Bone marrow (tissue), 2 donors: ENCODE measurements at places on chromosomes 1 and 21.
A peak's percentile ranks its signal among the peaks of the same experiment; 100 is the strongest.

GRCh38 chr1:89545264-89546038, 20.8 kb downstream of the LRRC8B start:
- no peak for DNase-seq

DNA sequence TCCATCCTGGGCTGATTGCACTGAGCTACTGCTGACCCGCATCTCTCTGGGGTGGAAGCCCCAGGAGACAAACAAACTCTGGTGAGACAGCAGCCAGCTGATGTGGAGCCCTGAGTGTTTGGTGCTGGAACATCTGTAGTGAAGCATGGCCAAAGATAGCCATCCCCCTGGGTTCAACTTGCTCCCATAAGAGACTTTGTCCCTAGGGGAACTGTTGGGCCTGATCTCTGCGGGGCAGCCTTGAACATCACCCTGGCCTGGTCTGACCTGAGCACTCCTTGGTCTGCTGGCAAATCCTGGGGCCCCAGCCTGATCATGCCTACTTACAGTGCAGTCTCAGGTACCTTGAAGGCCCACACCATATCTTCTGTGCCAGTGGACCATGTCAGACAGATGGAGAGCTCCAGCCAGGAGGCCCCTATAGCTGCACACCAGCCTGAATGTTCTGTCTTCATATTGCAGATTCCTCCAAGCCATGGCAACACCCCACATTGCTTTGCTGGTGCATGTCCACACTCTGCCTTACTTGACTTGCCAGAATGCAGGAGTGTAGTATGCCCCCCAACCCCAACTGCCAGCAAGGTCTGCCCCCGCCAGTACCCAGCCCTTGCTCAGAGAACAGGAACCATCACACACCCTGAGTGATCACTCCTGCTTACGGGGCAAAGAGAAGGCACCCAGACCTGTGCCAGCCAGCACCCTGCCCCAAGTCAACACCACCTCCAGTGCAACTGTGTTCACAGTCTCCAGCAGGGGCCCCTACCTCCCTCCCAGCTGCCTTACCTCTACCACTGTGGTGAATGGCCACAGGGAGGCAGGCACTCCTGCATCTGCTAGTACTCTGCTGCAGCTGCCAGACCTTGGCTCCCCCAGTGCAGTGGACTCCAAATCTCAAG, 690.5 kb upstream of the NR5A2 start:
- DNase-seq = no peak

GRCh38 chr1:159121526-159121925, 45.0 kb upstream of the AIM2 start:
- no peak for DNase-seq

DNA sequence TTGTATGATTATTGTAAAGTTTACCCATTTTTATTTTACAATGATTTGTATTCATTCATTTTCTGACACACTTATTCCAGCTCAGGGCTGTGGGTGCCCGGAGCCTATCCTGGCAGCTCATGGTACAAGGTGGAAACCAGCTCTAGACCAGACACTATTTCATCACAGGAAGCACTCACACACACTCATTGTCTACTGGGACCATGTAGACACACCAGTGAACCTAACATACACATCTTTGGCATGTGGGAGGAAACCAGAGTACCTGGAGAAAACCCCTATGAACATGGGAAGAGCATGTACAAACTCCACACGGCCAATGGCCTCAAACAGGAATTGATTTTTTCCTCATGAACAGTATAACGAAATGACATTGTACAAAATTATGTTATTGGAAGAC, 2.4 kb downstream of the DTL start:
- no peak for DNase-seq

GRCh38 chr1:39745016-39745670, 6.5 kb downstream of the PPIE start:
- DNase-seq = no peak

DNA sequence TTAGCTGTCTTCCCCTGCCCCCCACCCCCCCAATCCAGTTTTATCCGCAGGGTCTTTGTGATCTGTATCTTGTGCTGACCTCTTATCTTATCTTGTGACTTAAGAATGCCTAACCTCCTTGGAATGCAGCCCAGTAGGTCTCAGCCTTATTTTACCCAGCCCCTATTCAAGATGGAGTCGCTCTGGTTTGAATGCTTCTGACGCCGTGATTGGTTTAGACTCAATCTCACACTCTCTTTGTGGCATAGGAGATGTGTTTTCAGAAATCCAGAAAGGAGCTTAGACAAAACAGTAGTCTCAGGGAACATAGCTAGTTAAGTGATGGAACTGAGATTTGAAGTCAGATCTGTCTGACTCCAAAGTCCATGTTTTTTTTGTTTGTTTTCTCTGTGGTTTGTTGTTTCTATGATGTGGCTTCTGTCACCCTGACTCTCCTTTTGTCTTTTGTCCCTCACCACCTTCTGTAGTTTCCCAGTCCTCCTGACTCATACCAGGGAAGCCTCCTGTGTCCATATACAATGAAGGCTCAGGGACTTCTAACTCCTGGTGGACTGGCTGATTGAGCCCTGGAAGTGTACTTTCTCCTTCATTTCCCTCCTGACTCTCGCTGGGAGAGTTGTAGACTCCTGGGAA, 18.1 kb upstream of the USP24 start:
- no peak for DNase-seq

DNA sequence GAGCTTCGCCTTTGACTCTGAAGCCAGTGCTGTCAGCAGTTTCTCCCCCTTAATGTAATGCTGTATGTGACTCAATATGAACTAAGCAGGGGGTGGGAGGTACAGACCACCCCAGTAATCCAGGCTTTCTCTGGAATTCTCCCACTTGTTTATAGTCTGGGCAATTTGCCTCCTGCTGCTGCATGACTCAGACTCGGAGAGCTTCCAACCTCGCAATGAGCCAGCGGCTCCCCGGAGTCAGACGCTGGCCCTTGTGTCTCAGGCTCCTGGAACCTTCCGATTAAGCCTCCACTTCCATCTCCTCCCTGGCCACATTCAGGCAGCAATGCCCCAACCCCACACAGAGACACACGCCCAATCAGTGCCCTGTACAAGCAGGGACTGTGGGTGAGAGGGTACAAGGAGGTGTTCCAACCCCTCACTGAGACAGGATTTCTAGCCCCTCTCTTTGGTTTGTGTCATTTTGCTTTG, 471.7 kb upstream of the VAMP3 start:
- no peak for DNase-seq

GRCh38 chr1:200223207-200223606, 186.6 kb downstream of the ZNF281 start:
- DNase-seq = no peak

DNA sequence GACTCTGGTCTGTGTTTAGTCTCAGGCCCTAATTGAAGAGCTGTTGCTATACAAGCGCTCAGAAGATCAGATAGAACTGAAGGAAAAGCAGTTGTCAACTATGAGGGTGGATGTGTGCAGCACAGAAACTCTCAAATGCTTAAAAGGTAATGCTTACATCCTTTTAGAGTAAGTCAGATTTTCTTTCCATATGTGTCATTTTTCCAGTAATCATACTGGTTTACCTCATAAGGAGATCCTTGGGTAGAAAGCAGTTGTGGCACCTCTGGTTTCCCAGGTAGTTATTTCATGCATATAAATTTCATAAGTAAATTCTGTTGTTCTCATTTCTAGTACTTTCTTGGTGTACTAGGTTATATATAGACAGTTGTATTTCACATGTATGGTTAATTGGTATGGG, 43.0 kb upstream of the TARS2 start:
- no peak for DNase-seq

DNA sequence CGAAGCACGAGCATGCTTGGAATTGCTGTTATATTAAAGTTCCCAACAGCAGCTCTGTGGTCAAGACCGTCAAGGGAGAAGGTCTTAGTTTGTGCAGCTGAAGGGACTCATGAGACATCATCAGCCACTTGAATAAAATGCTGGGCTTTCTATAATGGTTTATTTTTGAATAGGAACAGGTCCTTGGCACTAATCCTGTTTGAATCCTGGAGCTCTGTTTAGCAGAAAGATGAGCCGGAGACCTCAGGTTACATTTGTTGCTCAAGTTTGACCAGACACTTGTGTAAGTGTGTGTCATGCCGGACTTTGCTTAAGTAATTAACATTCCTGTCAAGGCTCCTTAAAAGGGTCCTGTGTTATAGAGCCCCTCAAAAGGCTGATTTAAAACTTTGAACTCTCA, 186.5 kb downstream of the ROR1 start:
- DNase-seq = no peak

DNA sequence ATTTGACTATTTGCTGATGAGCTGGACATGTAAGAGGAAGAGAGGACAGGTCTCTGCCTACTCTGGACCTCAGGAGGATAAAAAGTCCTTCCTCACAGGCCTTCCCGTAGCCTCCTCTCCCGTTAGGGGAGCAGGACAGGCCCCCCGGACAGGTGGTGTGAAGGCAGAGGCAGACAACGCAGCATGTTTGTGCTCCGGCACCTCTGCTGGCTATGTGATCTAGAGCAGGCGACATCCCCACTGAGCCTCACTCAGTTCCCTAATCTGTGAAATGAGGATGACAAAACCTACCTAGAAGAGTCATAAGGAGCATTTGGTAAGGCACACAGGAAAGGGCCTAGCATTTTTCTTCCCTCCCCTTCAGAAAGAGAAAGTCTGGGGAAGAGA, 34.8 kb downstream of the KIAA1614 start:
- DNase-seq = no peak

DNA sequence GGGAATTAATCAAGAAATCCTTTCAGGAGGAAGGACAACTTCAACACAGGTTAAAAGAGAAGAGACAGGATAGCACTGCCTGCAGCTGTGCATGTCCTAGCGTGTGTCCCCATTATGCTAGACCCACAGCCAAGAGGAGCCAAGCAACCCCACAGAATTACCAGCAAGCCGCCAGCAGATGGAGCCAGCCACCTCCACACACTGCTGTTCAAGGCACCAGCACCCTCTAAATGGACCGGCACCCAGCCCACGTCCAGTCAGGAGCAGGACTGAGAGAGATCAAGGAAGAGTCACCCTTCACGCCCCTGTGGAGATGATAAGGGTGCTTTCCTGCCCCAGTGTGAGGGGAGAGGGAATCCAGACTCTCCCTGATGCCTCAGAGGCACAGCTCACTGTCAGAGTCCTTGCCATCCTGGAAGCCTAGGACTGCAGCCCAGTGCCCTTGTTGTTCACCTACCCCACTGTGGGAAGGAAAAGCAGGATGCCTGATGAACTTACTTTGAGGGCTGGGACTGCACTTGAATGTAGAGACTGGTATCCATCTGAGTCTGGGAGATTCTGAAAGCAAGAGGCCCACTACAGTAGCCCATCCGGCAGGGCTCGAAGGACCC, 37.1 kb upstream of the CTTNBP2NL start:
- no peak for DNase-seq

GRCh38 chr1:100795646-100795985, 76.1 kb downstream of the VCAM1 start:
- no peak for DNase-seq

DNA sequence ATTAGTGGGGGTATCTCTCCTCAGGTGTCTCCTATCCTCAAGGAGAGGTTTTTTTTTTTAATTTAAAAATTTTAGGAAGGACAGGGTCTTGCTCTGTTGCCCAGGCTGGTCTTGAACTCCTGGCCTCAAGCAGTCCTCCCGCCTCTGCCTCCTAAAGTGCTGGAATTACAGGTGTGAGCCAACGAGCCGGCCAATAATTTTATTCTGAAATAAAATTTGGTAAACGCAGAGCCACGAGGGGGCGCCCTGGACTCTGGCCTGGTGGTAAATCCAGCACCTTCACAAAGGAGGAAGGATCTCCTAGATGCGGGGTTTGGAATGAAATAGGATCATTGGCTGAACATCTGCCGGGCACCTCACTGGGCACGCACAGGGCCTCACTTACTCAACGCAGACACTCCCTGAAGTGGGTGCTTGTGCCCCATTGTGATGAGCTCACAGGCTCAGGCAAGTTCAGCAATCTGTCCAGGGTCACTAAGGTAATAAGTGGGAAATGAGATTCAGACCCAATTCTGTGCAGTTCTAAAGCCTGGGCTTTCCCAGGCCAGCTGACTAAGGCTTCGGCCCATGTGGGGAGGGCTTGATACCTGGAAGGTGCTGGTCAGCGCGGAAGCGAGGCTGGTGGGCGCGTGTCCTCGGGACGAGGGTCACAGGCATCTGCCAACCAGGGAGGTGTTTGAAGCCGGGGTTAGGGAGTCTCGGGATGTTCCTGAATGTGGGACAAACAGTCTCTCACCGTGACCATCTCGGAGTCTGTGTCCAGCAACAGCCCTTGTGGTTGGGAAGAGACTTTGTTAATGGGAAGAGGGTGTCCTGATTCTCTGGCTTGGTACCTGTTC, 32.7 kb upstream of the ETV3 start:
- peak; percentile 27 for DNase-seq

DNA sequence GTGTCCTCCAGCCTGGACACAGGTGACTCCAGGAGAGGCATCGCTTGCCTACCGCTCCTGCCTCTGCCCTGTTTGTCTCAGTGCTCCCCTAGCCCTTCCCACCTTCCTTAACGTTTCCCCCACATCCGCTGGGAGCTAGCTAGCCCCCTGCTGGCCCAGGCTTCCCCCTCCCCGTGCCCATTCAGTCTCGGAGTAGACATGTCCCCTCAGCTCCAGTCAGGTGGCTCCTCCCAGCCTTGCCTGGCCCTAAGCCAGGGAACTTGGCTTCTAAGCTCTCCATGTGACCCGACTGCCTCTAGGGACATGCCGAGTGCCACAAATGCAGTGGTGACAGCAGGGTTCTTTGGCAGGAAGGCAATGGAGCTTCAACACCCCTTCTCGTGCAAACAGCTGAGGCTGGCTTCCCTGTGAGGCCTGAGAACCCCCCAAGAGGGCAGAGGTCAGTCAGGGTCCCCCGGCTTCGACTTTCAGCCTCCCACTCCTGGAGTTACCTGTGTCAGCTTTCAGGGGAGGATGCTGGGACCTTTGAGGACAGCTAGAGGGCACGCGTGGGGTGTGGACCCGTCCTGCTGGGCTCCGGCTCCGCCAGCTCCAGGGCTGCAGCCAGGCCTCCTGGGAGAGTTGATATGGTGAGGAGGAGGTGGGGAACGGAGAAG, 16.2 kb downstream of the DRAXIN start:
- DNase-seq = no peak

GRCh38 chr21:39661121-39661520, 48.4 kb downstream of the B3GALT5 start:
- no peak for DNase-seq

DNA sequence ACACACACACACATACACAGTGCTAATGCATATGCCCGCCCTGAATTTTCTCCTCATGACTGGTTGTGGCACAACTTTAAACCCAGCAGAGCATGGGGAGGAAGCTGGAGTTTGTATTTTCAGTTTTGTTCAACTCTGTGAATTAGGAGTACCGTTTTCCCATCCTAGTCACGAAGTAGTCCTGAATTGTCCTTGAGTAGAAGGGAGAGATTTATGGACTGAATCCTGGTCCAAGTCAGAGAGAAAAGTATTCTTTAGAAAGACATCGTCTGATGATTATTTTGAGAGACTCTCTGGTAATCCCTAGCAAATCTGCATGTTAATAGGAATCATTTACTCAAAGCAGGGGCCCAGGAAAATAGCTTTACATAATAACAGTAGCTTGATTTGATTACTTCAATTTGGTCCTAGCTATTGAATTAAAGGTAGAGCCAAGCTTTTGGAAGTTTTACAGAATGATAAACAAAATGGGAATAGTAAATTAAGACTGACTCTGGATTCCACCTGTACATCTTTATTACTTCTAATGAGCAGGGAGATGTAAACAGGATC, 60.5 kb upstream of the OLIG2 start:
- no peak for DNase-seq
